Muscle of back (tissue), 13 donors: ENCODE measurements at places on chromosomes 1 and 21.

DNA sequence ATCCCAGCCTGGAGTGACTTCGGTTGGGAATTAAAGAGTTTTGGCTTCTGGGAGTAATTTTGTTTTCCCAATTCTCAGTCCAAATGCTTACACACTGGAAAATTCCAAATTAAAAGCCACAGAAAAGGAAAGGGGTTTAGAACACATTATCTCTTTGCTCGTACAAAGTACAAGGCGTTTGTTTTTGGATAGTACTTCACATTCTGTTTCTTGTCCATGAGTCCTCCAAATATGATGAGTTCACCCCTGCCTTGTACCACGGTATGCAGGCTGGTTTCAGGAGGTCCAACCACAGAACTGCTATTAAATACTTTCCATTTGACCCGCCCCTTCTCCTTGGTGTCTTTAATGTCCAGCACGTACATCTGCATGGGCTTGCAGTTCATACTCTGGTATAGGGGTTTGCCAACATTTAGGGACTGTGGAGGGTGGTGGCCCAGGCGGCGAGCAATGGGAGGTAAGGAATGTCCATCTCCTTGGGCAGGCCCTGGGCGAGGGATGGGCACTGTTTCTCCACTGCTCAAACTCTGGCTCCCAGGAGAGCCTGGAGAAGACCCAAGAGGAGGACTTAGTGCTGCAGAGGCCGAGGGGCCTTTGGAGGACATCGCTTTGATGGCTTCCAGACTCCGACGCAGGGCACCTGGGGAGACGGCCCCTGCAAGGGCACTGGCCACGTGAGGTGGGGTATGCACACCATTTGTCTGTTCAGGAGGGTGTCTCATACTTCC lies 13.7 kb upstream of the CPLANE2 start:
- DNase-seq: no peak

GRCh38 chr21:24223624-24224023 lies 1383.7 kb downstream of the MRPL39 start:
- DNase-seq: no peak

GRCh38 chr1:99599678-99600175 lies 46.2 kb upstream of the PALMD start:
- no peak for DNase-seq

DNA sequence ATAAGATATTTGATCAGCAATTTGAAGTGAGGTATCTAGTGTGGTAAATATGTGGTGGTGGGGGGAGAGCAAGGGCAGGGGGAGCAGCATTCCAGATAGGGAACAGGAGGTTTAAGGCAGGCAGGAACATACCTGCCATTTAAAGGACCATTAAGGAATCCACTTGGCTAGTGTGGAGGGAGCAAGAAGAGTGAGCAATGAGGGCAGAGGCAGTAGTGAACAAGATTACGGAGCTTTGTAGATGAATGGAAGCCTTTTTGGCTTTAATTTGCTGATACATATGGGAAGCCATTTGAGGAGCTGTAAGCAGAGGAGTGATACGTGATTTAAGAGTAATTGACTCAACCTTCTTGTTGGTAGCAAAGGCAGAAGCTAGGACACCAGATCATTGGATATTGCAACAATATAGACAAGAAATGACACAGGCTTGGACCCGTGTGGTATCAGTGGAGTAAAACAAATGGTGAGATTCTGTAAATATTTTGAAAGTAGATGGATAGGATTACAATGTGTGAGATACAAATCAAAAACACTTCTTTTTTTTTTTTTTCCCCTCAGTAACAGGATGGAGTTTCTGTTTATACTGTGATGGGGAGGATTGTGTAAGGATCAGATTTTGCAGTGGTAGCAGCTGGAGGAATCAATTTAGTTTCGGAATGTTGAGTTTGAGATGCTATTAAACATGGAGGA lies 73.8 kb upstream of the B3GALT2 start:
- no peak for DNase-seq

DNA sequence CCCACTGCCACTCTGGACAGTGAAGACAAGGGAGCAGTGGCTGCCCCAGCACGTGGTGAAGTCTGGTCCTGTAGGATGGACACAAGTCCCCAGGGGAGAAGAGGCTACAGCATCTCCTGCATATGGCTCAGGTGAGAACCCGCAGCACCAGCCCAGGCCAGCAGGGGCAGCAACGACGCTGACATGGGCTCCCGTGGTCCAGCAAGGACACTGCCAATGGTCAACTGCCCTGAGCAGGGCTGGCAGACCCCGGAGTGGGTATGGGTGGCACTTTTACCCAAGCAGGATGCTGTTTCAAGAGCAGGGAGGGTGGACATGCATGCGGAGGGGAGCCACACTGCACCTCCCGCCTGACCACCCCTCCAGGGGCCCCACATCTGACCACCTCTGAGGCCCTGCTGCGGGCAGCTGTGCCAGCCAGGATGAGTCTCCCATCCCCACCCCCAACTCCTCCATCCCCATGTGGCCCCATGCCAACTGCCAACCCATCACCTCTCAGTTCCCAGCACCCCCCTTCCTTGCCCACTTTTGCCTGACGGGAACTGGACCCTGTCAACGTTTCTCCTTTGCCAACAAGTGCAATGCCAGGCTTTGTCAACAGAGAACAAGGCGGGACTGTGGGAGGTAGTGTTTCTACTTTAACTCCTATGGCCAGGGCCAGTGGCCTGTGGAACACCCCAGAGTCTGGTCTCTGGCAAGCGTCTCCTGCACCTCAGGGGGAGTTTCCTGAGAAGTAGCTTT lies 8.6 kb downstream of the MORN1 start:
- DNase-seq: peak; percentile 44

DNA sequence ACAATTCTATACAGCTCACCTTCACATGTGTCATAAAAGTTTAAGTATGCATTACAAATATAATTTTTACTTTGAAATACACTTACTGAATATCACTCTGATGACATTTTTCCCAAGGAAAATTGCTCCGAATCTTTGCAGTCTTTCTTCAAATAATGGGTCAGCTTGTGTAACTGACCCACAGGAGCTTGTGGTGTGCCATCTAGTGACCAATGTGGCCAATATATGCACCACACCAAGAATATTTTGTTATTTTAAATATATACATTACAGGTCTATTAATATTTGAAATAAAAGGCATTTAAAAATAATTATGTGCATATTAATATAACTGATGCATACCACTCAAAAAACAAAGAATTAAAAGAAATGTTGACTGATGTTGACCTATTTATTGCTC lies 271.4 kb downstream of the TBX15 start:
- no peak for DNase-seq

- DNase-seq: no peak
Measured at GRCh38 chr1:110736900-110737605, 62.3 kb upstream of the KCNA3 start.

- DNase-seq: peak; percentile 46
Measured at GRCh38 chr1:52551507-52552235, 1.2 kb downstream of the TUT4 start.
